ENCODE measurements at places on chromosomes 3 and 15.

- DNase-seq: no peak
Measured at GRCh38 chr3:196793246-196793645, 53.6 kb downstream of the PAK2 start.

- DNase-seq: peak; percentile 9
Measured at GRCh38 chr3:32143849-32144757, 37.7 kb downstream of the GPD1L start.

- DNase-seq: no peak
Measured at GRCh38 chr15:61115679-61116078, 113.4 kb downstream of the RORA start.

GRCh38 chr3:175002732-175003143 lies 143.6 kb downstream of the NAALADL2 start:
- DNase-seq: no peak

DNA sequence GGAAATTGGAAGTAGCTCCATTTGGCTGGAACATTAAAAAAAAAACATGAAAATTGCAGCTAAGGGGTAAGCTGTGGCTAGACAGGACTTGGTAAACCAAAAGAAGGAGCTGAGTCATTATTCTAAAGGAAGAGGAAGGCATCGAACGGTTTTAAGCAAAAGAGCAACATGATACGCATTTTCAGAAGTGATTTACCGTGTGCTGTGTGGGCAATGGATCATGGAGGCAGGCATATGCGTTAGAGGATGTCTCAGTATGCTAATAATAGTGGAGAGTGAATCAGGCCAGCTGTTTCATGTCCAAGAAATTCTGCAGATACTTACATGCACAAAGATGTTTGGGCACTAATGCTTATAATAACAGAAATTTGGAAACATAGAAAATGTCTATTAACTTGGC lies 409.1 kb upstream of the ATP11B start:
- no peak for DNase-seq

GRCh38 chr3:101518421-101518871 lies 5.4 kb upstream of the SENP7 start:
- no peak for DNase-seq

DNA sequence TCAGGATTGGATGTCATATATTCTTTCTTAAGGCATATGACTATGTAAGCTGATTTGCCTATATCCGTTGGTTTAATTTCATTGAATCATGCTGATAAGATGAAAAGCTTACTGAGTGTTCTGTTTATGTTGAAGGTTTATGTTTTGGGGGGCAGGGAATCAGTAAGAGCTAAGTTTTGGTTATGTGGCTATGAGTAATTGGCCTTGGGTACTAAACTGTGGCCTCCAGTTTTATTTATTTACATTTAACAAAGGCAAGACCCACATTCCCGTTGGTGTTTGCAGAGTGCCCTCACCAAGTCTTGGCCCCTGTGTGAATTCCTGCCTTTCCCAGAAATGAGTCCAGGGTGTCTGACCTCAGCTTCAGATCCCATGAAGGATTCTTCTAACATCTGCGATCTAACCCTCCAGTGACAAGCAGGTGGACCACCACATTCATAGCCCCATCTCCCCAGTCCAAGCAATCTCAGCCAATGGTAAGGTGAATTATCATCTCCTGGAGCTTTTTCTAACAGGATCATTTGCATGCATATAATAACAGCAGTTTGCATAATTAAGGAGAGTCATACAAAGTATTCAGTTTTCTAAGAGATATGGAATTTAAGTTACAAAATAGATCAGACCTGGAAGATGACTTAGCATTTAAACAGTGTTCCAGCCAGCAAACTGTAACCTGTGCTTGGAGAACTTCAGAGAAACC lies 27.4 kb downstream of the GLDN start:
- DNase-seq: no peak

DNA sequence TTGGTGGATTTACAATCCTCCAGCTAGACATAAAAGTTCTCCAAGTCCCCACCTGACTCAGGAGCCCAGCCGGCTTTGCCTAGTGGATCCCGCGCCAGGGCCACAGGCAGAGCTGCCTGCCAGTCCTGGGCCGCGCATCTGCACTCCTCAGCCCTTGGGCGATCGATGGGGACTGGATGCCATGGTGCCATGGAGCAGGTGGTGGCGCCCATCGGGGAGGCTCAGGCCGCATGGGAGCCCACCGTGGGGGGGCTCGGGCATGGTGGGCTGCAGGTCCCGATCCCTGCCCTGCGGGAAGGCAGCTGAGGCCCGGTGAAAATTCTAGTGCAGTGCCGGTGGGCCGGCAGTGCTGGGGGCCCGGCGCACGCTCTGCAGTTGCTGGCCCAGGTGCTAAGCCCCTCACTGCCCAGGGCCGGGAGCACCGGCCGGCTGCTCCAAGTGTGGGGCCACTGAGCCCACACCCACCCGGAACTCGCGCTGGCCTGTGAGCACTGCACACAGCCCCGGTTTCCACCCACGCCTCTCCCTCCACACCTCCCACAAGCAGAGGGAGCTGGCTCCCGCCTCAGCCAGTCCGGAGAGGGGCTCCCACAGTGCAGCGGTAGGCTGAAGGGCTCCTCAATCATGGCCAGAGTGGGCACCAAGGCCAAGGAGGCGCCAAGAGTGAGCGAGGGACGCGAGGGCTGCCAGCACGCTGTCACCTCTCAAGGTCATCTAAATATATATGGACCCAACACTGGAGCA lies 38.8 kb upstream of the IGSF11 start:
- DNase-seq: no peak

DNA sequence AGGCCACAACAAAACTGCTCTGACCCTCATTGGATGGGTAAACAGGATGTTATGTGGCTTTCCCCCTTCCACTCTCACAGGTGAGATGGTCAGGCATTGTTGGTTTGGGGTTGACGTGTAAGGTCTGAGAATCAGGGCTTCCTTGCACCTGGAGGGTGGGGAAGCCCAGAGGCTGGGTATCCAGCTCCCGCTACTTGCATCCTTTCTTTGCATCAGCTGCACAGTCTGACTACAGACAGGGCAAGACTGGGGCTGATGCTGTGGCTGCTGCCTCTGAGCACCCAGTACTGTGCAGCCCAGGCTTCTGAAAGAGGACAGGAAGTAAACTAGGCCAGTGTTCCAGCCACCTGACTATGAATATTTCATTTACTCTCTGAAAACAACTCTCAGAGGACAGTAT lies 58.0 kb upstream of the ATP2B2 start:
- no peak for DNase-seq

DNA sequence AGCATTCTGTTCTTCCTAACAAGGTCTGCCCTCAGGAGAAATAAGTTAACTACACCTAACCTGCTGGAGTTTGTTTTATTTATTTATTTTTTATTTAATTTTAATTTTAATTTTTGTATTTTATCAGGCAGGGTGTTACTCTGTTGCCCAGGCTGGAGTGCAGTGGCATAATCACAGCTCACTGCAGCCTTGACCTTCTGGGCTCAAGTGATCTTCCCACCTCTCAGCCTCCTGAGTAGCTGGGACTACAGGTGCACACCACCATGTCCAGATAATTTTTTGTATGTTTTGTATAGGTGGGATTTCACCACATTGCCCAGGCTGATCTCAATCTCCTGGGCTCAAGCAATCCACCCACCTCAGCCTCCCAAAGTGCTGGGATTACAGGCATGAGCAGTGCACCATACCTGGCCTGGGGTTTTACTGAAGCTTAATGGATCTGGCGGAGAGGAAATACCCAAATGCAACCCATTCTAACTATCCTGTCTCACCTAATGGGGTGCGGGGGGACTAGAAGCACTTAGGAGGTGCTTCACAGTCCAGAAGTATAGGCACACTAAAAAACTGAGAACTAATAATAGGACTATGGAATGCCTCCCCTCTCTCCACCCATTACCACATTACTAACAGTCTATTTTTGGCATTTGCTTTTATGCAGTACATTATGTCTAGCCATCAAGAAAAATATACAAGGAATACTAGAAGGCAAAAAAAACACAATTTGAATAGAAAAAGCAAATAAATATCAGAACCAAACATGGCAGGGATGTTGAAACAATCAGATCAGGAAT lies 61.4 kb downstream of the TTBK2 start:
- DNase-seq: no peak

GRCh38 chr3:160060409-160061027 lies 71.9 kb downstream of the IL12A start:
- DNase-seq: no peak

- no peak for DNase-seq
Measured at GRCh38 chr15:80620141-80620540, 75.0 kb upstream of the ABHD17C start.

DNA sequence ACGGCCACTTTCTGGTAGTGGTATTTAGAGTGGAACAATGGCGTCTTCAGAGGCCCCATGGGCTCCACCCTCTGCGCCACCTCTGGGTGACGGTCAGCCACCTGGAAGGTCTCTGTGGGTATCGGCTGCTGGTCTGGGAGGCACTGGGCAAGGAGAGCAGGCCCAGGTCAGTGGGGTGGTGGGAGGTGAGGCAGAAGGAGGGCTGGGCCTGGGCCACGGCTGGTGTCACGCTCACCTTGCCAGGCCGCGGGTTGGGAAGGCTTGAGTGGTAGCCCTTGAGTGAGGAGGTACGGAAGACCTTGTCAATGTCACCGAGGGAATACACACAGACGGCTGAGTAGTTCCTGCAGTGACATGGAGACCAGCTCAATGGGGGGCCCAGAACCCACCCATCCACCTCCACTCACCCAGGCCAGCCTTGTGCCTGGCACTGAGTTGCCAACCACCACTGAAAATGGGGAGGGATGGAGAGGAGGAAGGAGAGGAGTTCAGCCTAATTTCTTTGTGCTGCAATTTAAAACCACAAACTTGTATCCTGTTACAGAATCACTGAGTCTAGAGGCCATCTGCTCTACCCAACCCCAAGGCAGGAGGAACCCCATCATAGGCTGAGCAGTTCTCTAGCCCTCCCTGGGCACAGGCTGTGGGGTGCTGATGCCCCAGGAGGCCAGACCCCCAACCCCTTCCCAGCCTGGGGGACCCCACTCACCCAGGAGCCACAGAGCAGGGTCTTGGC lies 19.0 kb downstream of the SEMA7A start:
- DNase-seq: no peak

- no peak for DNase-seq
Measured at GRCh38 chr3:99134986-99135385, 233.5 kb upstream of the DCBLD2 start.

GRCh38 chr3:172317984-172318383 lies 130.3 kb downstream of the GHSR start:
- no peak for DNase-seq

- no peak for DNase-seq
Measured at GRCh38 chr3:126424039-126424717, 29.5 kb downstream of the CFAP100 start.

GRCh38 chr15:90838544-90838943 lies 29.8 kb upstream of the FURIN start:
- DNase-seq: no peak

GRCh38 chr3:163328680-163329079 lies 1749.6 kb downstream of the SI start:
- DNase-seq: no peak

- DNase-seq: no peak
Measured at GRCh38 chr3:109900783-109901182, 563.4 kb upstream of the DPPA4 start.

DNA sequence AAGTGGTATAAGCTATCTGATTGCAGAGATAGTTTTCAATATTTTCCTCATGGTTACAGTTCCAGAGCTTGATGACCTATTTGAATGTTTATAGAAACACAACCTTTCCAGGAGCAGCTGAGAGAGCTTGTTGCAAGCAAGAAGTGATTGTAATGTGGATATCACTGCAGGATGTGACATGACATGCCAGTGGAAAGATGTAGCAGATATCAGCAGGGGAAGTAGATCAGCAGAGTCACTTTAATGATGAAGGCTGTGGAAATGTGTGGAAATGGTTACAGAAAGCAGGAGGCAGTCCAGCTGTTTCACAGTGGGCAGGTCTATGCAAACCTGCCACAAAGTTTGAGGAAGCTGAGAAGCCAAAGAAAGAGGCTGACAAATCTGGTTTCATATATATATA lies 21.0 kb downstream of the TMEM158 start:
- no peak for DNase-seq

DNA sequence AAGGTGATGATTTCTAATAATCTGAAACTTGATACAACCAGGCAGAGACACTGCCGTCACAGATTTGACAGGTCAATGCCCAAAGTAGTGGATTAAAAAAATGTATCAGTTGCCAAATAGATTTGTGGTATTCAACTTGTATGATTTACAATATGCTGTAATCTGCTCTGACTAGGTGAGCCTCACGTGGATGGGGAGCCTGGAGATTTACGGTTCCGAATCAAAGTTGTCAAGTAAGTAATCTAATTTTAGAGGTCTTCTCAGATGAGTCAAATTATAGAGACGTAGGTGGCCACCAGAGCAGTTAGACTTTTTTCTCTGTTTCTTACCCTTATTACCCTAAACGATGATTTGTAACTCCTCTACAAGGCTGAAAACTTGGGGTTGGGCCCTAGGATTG lies 12.0 kb downstream of the DNAJB11 start:
- no peak for DNase-seq

GRCh38 chr3:165895919-165896318 lies 58.7 kb upstream of the BCHE start:
- DNase-seq: no peak

GRCh38 chr15:95604634-95605036 lies 725.9 kb upstream of the NR2F2 start:
- no peak for DNase-seq

GRCh38 chr15:62877276-62877857 lies 165.2 kb upstream of the TPM1 start:
- no peak for DNase-seq

GRCh38 chr3:45182915-45183871 lies 37.0 kb upstream of the CDCP1 start:
- DNase-seq: no peak

DNA sequence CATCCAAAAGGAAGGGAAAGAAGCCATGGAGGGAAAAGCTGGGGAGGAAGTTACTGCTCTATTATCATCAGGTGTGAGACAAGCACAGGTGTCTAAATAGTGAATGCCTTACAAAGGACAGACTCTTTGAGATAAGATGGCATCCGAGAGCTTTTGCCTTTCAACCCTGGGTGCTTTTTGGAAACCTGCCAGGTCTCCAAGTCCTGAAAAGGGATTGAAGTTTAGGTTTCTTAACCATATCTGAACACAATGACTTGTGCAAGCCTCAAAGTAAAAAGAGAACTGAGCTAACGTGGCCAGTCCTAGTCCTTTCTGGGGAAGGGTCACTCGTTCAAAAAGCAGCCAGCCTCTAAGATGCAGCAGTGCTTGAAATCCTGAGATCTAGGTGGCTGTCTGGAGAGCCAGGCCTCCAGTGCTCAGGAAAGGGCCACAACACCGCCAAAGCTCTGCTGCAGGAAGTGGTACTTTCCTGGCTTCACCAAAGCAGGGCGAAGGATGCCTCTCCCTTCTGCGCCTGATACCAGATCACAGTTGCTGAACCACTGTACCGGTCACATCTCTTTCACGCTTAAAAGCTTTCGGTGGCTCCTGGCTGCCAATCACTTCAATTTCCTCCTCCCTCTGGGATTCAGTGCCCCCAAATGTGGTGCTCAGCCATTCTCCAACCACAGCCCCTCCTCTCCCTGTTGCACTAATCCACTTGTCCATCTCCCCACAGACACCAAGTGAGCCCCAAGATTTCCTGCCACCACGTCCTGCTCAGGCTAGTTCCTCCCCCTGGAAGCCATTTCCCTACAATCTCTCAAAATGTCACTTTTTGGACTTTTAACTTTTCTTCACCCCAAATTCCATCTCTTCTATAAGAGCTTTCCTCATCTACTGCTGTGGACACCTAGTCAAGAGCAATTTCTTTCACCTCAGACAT lies 104.1 kb upstream of the LPP start:
- DNase-seq: no peak

GRCh38 chr3:24704496-24704895 lies 209.8 kb upstream of the THRB start:
- no peak for DNase-seq

- DNase-seq: no peak
Measured at GRCh38 chr3:119703820-119704531, 1.2 kb downstream of the CFAP91 start.
